ENCODE measurements at places on chromosomes 1 and 21.

DNA sequence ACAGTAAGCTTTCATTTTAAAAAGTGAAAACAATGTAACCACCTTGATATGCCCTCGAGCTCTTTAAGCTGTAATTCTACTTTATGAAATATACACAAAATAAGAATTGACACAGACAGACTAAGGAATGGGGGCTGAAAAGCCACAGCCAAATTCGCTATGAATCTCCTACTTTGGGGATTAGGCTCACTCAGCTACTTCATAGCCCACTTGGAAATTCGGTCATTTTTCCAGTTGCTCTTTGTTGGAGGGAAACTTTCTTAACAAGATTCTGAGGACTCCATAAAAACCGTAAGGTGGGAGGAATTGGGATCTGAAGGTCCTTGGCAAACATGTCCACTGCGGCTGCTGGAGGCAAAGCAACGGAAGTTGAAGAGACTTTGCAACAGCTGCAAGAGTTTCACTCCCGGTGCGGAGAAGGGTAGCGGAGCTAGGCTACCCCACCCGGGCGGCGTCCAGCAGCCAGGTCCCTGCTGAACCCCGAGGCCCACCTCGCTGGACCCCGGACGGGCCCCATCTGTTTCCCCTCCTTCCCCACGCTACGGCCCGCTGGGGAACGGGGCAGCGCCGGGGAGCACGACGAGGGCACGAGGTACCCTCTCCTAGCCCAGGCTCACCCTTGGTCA lies 634 bp downstream of the MYCBP start:
- DNase-seq, result peak; percentile 26

DNA sequence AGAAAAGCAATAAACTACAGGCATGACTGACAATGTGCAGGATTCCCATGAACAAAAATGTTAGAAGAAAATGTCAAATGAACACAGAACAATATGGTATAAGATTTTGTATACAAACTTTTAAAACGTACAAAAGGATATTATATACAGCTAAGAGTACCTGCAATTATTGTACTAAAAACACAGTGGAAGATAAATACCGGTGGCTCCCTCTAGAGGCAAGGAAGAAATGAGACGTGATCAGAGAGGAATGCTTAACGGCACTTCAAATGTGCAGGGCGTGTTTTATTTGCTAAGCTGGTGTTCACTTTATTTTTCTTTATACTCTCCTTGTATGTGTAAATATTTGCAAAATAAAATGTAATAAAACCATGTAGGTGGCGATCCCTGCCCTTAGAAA lies 191.8 kb upstream of the SAMSN1 start:
- DNase-seq, result peak; percentile 71

- no peak for DNase-seq
Observed at GRCh38 chr21:39196838-39197237, 13.6 kb upstream of the PSMG1 start.

DNA sequence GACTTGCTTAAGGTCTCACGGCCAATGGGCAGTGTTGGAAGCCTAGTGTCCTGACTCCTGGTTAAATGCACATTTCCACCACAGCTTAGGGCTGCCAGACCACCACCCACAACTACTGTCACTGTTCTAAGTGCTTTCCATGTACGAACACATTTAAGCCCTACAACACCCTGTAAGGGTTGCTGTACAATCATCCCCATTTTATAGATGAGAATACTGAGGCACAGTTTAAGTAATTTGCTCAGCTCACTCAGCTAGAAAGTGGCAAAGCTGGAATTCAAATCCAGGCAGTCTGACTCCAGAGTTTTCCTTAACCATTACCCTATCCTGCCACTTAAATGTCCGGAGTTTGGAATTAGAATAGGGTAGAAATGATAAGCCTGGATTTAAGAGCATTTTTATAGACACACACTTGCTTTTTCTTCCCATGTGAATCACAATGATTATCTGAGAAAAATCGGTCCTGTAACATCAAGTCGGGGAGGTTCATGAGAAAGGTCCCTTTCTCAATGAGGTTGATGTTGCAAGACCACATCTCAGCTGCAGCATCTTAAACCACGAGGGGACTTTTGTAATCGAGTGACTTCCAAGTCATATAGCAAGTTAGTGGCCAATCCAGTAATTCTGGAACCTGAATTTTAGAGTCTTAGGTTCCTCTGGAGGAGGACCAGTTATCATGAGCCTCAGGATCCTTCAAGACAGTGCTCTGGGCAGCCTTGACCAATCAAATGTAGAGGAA lies 8.6 kb downstream of the E2F2 start:
- peak; percentile 44 for DNase-seq

DNA sequence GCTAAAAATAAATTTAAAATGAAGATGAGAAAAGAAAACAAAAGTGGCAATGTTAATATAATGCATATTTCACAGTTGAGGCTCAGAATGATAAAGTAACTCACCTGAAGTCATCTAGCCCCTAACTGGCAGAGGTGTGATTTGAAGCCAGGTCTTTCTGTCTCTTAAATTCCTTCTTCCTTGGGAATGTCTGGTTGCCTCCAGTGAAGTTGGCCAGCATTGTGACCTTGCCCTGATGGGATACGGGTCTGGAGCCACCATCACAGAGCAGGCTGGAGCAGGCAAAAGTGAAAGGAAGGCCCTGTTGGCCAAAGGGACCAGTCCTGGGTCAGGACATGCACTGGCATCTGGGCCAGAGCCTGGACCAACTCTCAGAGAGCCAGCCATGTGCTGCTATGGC lies 111.7 kb downstream of the EPHB2 start:
- DNase-seq, result no peak

DNA sequence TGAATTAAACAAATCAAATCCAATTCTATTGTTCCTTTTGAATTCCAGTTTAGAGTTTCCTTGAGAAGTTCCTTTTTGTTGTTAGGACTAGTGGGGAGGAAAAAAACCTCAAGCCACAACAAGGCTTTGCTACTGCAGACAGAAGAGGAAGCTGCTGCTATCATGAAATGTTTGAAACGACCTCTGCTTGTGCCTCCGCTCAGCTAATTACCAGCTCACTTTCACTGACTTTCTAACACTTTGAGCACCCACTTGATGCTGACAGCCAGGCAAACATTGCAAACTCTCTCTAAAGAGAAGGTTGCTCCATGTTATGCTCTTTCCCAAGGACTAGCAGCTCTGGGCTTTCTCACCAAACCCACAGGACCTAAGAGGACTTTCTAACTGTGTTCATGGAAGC lies 203.9 kb upstream of the PROX1 start:
- DNase-seq, result no peak

- peak; percentile 77 for DNase-seq
Observed at GRCh38 chr1:165928075-165928731, 100.8 kb downstream of the UCK2 start.

DNA sequence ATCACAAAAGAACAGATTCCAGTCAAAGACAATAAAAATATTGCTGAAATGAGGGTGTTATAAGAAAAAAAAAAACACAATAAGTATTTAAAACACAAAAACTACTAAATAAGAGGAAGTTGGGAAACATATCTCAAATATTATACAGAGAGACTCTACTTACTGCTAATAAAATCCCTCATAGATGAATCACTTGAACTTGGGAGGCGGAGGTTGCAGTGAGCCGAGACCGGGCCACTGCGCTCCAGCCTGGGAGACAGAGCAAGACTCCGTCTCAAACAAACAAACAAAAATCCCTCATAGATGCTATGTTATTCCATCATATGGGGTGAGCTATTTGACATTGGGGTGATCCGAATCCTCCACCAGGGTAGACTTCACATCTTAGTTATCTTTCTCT lies 48.0 kb upstream of the ZNF281 start:
- DNase-seq, result no peak

GRCh38 chr1:220222939-220223338 lies 49.3 kb downstream of the RAB3GAP2 start:
- DNase-seq, result no peak

GRCh38 chr1:47995306-47996050 lies 1.7 kb downstream of the TRABD2B start:
- no peak for DNase-seq

DNA sequence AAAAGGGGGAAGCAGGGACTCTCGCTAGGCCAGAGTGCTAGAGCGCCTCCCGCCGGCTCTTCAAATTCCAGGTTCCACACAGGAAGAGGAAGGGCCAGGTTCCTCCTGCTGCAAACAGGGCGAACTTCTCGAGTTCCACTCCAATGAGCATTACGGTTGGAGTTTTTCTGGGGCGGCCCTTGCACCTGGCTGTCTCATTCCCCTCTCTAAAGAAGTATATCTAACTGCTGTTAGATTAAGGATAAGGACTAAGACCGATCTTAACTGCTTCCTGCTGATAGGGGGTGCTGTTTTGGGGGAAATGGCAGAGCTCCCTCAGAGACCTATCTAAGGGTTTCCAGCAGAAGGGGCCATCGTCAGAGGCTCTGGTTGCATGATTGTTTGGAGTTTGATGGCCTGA lies 138.0 kb downstream of the RABGAP1L start:
- DNase-seq, result no peak

GRCh38 chr1:237748171-237748960 lies 142.4 kb downstream of the ZP4 start:
- no peak for DNase-seq

GRCh38 chr1:37476087-37476452 lies 1.7 kb downstream of the ZC3H12A start:
- no peak for DNase-seq

DNA sequence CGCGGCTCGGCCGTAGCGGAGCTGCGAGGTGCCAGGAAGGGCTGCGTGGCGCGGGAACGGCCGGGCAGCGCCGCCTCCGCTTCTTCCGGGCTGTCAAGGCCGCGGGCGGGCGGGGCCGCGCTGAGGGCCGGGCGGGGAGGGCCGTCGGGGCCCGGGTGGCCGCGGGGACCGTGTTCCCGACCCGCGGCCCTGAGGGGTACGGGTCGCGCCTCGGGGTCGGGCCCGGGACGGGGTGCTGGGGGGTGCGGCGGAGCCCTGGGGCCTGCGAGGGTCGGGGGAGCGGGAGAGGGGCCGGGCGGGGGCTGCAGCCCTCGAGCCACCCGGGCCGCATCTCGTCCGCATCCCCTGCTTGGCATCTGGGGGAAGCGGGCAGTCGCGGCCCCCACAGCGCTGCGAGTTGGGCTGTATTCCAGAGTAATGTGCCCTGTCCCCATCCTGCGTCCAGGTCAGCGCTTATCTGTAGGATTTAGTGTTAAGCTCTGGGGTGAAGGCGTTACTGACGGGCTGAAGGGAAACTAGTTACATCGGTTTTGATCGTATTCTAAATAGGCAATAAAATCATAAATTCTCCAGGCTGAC lies 379 bp downstream of the RER1 start:
- DNase-seq, result no peak

GRCh38 chr1:162421258-162422164 lies 9.6 kb upstream of the SH2D1B start:
- no peak for DNase-seq

GRCh38 chr1:204344665-204345355 lies 14.9 kb downstream of the PLEKHA6 start:
- no peak for DNase-seq

- no peak for DNase-seq
Observed at GRCh38 chr1:196732526-196732925, 42.1 kb upstream of the CFHR3 start.

DNA sequence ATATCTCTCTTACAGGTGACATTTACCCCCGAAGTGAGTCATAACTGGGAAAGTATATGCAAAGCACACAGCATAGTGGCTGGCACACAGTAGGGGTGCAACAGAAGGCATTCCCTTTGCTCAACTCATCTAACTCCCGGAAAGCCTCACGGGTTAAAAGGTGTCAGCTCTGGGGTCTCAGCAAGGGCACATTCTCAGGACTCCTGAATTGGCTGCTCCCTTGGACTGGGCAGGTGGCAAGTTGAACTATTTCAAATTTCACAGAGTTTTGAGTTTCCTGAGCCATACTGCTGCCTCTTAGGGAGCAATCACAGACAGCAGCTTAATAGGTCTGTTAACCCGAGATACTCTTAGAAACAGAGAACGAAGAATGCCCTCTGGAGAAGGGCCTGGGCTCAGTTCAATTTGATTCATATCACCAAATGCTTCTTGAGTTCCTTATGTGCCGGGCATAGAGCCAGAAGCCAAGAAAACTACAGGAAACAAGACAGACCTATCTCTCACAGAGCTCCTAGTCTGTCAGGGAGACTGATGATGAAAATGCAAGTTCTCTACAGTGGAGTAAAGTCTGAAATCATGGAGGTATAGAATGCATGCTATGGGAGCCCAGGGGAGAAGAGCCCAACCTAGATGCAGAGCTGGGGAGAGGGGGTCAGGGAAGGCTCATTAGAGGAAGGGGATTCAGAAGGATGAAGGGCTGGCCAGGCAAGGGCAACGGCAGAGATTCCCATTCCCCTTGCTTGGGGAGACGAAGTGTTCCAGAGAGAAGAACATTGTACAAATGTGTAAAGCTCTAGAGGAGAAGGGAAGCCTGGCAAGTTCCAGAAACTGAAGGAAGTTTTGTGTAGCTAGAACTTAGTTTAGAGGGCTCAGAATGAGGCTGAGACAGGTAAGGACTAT lies 143.9 kb upstream of the HMGB4 start:
- peak; percentile 16 for DNase-seq

GRCh38 chr1:12618661-12618964 lies 603 bp upstream of the DHRS3 start:
- no peak for DNase-seq

DNA sequence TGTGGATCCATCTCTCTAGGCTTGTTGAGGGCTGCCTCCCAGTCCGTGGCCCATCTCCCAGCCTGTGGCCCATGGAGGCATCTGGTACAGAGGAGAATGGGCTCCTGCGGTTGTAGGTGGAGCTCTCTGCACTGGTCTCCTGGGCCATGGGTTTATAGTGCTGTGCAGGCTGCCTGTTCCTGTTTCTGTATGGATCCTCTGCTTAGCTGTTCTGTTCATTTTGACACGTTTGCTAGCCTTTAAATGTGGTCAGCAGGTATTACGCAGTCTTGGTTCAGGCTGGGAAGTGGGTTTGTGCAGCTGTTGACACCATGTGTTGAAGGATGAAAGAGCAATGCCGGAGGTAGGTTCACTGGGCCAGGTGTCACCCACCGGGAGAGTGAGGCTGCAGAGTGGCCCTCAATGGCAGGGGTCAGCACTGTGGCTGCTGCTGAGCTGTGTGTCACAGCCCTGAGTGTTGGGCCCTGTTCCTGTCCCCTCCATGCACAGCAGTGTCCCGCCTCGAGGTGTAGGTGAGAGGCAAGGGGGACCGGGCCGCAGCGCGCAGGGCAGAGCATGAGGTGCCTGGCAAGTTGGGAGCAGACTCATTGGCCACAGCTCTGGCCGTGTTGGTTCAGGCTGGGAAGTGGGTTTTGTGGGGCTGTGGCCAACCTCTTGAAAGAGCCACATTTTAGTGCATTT lies 39.0 kb downstream of the SNAP47 start:
- DNase-seq, result no peak

- DNase-seq, result no peak
Observed at GRCh38 chr1:36457691-36458090, 6.5 kb downstream of the MRPS15 start.

GRCh38 chr1:89552471-89553081 lies 27.9 kb downstream of the LRRC8B start:
- DNase-seq, result peak; percentile 45

- DNase-seq, result no peak
Observed at GRCh38 chr1:228725178-228725577, 10.1 kb upstream of the RHOU start.

- DNase-seq, result no peak
Observed at GRCh38 chr1:157197906-157198435, 59.8 kb upstream of the ETV3 start.

GRCh38 chr1:110485725-110486124 lies 33.2 kb downstream of the KCNA10 start:
- no peak for DNase-seq
